Right lung (tissue), 10 donors: ENCODE measurements at places on chromosomes 13 and 19.

DNA sequence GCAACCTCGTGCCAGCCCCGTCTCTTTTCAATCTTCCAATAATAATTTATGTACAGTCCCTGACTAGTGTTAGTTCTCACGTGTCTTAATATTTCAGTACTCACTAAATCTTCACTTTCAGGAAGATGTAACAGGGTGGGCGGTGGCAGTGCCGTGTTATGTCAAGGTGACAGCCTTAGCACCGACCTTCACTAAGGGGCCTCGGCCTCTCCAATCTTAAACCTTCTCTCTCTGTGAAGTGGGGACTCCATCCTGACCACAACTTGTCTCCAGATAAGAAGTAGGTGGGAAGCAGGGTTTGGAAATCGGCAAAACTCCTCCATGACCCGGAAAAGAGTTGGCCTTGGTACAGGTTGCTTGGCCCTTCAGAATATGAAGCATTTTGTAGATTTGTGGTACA is 1.8 kb downstream of the RPS19 start:
- DNase-seq: no peak

GRCh38 chr19:50719566-50719965 is at the start of gene SHANK1:
Gene SHANK1, minus strand, starts transcription at chr19:50719802. Its CDS starts 2,883 bp downstream, at chr19:50716919.
- DNase-seq: no peak

- no peak for DNase-seq
Measured at GRCh38 chr19:33358408-33358807, 15.1 kb upstream of the CEBPG start.

GRCh38 chr13:99136427-99136954 is 64.2 kb upstream of the UBAC2 start:
- DNase-seq: no peak

DNA sequence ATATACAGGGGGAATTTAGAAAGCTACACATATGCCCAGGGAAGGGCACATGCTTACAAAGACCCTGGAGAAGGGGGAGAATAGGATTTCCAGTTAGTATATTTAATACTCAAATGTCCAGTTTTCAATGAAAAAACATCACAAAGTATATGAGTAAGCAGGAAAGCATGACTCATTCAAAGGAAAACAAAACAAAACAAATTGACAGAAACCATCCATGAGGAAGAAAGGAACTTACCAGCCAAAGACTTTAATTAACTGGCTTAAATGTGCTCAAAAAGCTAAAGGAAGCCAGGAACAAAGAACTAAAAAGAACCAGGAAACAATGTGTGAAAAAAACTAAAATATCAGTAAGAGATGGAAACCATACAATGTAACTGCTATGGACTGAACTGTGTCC is 716.2 kb upstream of the ARGLU1 start:
- no peak for DNase-seq

DNA sequence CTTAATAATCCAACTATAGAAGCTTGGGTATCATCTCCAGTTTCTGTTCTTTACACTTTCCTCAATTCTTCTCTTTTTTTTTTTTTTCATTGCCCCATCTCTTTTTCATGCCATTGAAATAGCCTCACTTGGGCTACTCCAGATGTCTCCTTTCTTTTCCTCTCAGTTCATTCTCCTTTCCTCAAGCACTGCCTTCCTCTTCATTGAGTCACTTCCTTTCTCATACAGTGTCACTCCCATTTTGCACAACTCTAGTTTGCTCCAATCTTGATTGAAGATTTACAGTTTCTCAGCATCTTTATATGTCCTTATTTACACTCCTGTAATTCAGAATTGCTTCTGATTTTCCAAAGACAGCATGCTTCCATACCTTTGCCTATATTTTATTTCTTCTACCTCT is 61.3 kb downstream of the IPO5 start:
- no peak for DNase-seq

- no peak for DNase-seq
Measured at GRCh38 chr19:48190288-48190884, 19.9 kb downstream of the ZSWIM9 start.

- DNase-seq: no peak
Measured at GRCh38 chr13:37899753-37900152, 30.2 kb upstream of the TRPC4 start.

DNA sequence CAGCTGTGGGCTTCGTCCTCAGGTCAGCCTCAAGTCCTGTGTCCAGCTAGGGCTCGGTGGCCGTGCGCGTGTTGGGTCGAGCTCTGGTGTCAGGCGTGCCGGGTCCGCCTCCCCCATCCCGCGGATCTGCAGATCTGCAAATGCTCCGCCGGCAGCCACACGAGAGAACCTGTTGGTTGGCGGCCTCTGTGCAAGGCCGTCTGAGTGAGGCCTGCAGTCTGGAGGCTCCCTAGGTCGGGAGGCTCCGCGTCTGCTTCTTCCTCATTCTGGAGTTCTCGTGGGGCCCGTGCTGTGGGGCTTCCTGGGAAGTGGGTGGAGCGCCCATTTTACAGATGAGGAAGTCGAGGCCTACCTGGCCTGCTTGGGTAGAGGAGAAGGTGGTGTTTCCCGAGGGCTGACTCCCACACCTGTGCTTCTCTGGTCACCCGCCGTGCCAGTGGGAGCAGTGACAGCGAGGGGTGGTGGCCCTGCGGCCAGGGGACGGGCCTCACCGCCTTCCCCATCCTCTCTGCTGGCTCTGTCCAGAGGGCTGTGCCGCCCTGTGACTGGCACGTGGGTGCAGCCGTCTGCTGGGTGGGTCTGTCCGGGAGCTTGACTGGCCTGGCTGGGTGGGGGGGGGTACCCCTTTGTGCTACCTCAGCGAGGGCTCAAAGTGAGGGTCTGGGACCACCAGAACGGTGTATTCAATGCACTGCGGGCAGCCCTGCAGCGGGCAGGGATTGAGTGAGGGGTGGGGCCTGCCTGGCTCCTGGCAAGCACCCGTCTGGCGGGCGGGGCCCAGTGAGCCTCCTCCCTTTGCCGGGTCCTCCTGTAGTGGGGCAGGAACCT is 3.3 kb downstream of the CSNK1G2 start:
- no peak for DNase-seq

- DNase-seq: no peak
Measured at GRCh38 chr13:113402471-113403254, 38.7 kb upstream of the GRTP1 start.

- DNase-seq: no peak
Measured at GRCh38 chr19:2703077-2703437, 563 bp upstream of the GNG7 start.

GRCh38 chr13:53005626-53006025 is 23.0 kb upstream of the OLFM4 start:
- no peak for DNase-seq

DNA sequence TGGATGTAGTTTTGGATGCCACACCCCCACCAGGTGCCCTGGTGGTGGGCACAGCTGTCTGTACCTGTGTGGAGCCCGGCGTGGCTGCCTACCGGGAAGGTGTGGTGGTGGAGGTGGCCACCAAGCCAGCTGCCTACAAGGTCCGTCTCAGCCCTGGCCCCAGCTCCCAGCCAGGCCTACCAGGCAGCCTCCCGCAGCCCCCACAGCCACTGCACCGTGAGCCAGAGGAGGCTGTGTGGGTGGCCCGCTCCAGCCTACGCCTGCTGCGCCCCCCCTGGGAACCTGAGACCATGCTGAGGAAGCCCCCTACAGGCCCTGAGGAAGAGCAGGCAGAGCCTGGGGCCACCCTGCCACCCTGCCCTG is 3.5 kb downstream of the CIC start:
- no peak for DNase-seq

DNA sequence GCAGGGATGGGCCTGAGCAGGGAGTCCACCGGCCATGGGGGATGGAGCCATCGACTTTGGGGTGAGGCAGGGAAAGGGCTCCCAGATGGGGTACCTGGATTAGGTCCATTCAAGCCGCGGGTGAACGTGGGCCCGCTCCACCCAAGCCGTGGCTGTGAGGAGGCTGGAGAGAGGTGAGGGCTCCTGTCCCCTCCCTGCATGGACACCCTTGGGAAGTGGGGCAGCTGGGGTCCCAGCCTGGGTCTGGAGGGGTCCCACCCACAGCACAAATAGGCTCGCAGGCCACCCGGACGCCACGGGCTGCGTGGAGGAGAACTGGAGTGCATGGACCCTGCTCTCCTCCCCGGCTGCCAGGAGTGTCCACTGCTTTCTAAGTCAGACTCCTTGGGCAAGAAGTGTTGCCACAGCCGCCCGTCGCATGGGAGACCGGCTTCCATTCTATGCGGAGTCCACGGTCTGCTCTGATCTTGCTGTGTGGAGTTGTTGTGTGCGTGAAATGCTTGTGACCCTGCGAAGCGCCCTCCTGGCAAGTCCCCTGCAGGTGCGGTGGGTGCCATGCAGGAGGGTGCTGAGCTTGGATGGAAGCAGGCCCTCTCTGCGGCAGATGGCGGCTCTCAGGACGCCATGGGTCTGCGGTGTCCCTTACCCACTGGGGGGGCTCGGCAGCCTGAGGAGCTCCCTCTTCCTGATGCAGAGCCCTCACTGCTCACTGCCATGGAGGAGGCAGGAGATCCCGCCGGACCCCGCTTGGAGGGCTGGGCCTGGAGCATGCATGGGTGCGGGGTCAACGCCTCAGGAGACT is 2.0 kb downstream of the DAZAP1 start:
- DNase-seq: no peak

DNA sequence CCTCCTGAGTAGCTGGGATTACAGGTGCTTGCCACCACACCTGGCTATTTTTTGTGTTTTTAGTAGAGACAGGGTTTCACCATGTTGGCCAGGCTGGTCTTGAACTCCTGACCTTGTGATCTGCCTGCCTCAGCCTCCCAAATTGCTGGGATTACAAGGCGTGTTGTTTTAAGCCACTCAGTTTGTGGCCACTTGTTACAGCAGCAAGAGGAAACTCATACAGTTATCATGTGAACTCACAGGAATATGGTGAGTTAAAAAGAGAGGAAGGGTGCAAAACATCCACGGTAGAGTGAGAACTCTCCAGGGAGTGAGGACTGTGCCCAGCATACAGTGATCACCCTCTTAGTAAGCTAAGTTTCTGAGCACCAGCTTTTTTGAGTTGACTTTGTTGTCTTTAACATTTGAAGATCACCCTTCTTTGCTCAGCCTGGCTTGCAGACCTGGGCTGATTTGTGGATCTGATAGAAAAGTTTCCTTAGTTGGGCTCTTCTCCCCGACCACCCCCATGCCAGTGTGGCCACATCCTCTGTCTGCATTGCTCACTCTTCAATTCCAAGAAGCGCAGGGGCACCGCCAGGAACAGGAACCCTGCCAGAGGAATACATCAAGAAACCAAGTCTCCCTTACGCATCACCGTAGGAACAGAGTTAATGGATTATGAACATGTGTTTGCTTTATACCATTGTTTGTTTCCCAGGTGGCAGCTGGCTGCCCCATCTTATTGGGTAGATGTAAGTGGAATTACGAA is 16.0 kb downstream of the ALOX5AP start:
- DNase-seq: no peak

- no peak for DNase-seq
Measured at GRCh38 chr19:48645620-48646000, 377 bp downstream of the CA11 start.

DNA sequence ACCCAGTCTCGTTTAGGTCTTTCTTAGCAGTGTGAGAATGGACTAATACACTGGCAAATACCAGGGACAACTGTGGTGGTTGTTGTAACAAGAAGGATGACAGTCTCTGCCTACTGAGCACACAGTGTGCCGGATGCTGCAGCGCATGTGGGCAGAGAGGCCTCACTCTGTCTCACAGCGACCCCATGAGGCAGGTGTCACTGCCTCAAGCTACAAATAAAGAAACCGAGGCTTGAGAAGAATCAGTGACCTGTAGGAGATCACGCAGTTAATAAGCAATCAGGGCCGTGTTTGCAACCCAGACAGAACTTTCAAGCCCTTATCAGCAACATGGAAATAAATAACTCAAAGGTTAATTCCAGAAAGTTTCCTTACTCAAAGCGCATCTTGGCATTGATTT is 40.5 kb upstream of the GAS6 start:
- no peak for DNase-seq
